Fibroblast of skin of right biceps (primary cell): ENCODE measurements at places on chromosomes 16 and 17.

DNA sequence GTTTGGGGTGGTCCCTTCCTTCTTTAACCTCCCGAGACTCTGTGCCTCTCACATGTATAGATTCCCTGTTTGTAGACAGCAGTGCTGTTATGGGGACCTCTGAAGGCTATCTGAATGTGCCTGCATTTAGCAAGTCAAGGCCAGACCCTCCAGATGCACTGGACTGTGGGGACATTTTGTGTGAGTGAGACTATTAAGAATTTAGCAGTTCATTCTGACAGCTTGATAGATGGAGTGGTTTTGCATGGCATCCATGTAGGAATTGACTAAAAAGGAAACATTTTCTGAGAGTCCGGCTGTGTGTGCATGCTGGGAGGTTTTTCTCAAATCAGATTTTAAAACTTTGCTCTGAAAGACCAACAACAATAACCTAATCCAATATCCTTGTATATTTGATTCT lies 226.3 kb downstream of the MSI2 start:
- DNase-seq = peak; percentile 74

GRCh38 chr16:66156538-66156937 lies 210.0 kb upstream of the CDH5 start:
- DNase-seq = no peak

- no peak for DNase-seq
Measured at GRCh38 chr17:21524211-21524591, 148.0 kb downstream of the KCNJ12 start.

DNA sequence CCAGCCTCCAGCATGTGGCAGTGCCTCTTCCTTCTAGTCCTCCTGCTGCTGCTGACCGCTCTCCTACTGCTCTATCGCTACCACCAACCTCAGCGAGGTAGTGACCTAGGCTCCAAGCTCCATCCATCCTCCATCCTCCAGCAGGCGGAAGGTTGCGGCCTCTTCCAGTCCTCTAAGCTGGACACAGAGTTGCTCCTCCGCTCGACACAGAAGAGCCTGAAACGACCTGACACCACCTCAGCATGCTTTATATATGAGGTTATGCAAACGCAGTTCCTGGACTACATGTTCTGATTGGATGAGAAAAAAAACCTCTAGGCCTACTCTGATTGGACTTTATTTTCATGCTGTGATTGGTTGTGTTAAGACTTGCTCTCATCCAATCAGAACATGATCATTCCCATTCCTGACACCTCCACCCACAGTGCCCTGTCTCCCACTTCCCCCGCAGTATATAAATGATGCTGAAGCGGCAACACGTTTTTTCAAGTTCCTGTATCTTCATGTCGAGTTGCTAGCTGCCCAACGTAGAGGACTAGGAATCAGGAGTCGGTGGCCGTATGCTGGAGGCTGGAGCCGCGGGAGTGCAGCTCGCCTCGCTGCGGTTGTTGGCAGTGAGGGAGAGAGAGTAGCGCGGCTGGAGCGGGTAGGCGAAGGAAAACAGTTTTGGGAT lies 398.1 kb downstream of the KCNJ18 start:
- no peak for DNase-seq

GRCh38 chr17:59791603-59792457 lies 84.4 kb downstream of the VMP1 start:
- DNase-seq = peak; percentile 90
